Left lobe of liver (tissue), 2 donors: ENCODE measurements at places on chromosomes 12 and 14. TPM values are rescaled to one million over a fixed set of nuclear protein-coding genes. Genes with fewer than 3 reads are reported as not detected.

PPP1R1A gene
- 60.9 TPM for total RNA-seq

GSC gene
- not detected for total RNA-seq

GRCh38 chr12:2959192-2959504, at the start of gene TEAD4:
Gene TEAD4 (plus strand): TSS chr12:2959397.
- peak; percentile 54 for DNase-seq

DNA sequence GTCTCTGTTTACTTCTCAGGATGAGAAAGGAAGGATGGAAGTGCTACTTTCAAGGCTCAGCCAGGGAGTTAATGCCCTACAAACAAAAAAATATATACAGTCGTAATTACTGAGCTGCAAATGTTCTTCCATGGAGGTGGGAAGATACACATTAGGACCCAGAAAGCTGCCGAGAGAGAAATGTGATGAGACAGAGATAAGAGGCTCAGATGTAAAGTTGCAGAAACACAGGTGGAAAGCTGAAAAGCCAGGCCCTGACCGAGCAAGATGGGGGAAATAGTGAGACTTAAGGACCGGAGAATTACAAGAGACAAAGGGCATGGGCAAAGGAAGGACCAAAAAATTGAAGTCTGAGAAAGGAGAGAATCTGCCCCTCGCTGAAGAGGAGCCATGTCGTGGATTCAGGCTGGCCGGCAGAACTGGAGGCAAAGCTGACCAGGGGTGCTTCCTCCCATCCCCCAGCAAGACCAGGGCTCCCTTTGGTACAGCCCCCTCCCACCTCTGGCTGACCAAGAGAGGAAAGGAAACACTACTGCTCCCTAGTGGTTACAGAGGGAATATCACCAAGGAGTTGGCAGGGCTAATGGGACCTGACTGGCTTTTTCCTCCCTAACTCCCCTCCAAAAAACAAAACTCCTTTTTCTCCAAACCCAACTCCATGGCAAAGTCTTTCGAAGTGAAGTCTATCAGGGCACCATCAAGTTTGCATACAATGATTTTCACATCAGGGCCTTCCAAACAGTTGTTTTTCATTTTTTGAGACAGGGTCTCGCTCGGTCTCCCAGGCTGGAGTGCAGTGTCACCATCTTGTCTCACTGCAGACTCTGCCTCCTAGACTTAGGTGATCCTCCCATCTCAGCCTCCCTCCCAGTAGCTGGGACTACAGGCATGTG, 12.1 kb downstream of the ZFHX2 start:
- no peak for DNase-seq

- peak; percentile 52 for DNase-seq
Measured at GRCh38 chr12:26122681-26123481, 2.0 kb downstream of the BHLHE41 start.

GRCh38 chr14:105944632-105945610, 418.5 kb downstream of the TMEM121 start:
- peak; percentile 79 for DNase-seq

DNA sequence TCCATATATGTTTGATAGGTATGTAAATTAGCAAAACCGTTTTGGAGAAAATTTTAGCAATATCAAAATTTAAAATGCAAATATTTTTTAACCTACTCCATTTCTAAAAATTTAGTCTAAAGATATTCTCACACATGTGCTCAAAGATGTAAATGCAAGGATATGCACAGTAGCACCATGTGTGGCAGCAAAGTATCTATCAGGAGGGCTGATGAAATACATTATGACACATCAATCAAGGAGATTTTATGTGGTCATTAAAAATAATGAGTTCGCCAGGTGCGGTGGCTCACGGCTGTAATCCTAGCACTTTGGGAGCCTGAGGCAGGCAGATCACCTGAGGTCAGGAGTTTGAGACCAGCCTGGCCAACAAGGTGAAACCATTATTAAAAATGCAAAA, 8.0 kb upstream of the C1R start:
- DNase-seq, result no peak

DNA sequence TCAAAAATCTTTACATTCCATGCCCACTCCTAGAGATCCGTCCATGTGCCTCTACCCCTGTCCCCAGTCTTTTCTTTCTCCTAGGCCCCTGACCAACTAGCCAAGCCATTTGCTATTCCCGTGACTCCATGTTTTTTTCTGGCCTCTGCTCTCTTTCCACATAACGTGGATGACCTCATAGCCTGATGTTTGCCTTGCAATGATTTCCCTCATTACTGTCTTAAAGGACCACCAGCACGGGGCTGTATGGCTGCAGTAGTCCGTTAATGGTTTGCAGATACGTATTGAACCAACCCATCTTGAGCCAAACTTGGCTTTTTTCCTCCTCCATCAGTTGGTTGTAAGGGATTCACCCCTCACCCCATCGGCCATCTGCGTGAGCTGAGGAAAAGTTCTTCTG, 226.0 kb downstream of the PCNX1 start:
- DNase-seq, result no peak

GRCh38 chr14:93331728-93332396, 974 bp downstream of the BTBD7 start:
- DNase-seq, result no peak

GRCh38 chr14:63203618-63204406, 431 bp upstream of the RHOJ start:
- DNase-seq, result peak; percentile 48
